Smooth muscle cell of the brain vasculature (primary cell): ENCODE measurements at places on chromosomes 2 and 18.

- DNase-seq = peak; percentile 44
Observed at GRCh38 chr18:55510809-55511208, 77.2 kb downstream of the TCF4 start.

DNA sequence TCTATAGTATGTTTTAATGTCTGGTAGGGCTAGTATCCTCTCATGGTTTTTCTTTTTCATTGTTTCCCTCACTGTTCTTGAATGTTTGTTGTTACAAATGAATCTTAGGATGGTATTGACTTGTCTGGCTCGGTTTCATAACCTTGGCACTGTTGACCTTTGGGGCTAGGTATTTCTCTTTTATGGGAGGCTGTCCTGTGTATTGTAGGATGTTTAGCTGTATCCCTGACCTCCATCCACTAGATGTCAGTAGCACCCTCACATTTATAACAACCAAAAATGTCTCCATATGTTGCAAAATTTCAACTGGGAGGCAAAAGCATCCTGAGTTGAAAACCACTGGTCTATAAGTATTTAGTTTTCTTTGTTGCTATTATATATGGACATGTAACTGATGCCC, 7.0 kb upstream of the AOX1 start:
- no peak for DNase-seq

GRCh38 chr2:234745347-234745746, 206.5 kb upstream of the SH3BP4 start:
- DNase-seq = no peak

DNA sequence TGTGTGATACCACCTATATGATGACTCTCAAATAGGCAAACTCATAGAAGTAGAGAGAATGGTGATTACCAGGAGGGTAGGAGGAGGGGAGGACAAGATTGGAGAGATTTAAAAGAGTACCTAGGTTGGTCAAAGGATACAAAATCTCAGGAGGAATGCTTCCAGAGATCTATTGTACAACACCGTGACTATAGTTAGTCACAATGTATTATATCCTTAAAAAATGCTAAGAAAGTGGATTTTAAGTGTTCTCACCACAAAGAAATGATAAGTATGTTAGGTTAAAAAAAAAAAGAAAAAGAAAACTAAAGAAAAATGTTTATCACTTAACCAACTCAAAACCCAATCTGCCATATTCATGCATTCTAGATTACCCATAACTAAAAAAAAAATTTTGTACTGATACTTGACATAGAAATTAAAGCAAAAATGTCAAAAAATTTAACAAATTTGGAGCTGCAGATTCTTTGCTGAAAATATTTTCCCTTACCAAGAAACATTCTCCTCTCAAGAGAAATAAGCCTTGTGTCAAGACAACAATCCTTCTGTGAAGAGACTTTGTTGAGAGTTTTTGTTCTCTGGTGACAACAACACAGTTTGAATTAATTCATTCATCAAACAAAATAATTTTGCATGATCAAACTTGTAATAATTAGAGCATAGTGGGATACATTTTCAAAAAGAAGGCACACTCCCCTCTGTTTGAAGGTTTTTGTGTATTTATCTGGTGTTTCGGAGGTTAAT, 213.1 kb downstream of the DNER start:
- no peak for DNase-seq

- DNase-seq = peak; percentile 88
Observed at GRCh38 chr2:237306083-237306786, 107.7 kb downstream of the COL6A3 start.

DNA sequence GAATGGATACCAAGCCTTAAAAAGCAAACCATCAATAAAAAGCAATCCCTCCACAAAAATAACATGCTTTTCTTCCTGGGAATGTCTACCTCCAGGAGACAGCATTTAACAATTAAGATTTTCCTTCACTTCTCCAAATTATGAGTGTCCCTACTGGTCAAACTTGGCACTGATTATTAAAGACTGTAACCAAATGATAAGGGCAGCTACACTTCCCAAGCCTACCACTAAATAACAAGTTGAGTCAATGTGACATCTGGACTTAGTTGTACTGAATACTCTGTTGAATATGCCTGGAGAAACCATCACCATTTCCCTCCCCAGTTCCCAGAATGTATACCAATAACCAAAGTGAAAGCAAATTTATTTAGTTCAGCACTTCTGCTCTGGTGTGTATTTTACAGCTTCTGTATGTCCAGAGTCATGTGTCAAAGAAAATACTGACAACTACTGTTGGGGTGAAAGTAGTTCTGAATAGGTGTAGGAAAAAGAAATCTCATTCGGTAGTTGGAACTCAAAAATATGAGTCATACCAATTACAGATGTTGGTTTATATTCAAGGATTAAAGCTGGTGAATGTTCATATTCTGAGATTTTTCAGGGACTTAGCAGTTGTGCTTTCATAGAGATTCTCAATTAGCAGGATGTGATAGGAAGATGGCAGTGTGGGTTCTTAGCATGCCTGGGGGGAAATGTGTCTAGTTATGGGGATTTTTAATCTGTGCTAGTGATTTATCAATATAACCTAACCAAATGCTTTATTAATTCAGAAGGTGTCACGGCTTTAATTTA, 1291.6 kb upstream of the GYPC start:
- DNase-seq = no peak

GRCh38 chr2:206305523-206306245, 31.2 kb downstream of the ZDBF2 start:
- no peak for DNase-seq

- no peak for DNase-seq
Observed at GRCh38 chr2:176174382-176174823, 14.1 kb upstream of the HOXD1 start.

GRCh38 chr2:134137182-134137611, 116.7 kb upstream of the MGAT5 start:
- DNase-seq = no peak

DNA sequence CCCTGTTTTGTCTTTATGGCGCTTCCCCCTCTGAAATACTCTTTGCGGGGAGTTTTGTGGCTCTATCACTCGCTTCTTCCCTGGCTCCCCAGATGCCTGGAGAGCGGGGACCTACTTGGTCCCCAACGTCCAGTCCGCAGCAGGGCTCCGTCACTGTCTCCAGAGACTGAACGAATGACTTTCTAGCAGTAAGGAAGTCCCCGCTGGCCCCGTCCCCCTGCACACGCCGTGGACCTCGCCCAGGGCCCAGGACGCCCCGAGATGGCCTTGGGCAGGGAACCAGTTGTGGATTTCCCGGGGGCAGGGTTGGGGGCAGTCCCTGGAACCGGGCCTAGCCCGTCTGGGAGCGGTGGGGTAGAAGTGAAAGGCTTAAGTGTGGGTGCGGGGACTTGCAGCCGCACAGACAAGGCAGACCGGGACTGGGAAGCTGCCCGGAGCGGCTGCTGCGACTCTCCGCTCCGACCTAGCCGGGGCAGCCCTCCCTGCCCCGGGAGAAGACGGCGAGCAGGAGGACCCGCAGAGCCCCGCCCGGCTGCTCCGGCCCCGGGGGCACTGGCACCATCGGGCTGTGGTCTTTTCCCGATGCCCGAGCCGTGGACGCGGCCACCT, 821 bp upstream of the EPHA4 start:
- DNase-seq = no peak

DNA sequence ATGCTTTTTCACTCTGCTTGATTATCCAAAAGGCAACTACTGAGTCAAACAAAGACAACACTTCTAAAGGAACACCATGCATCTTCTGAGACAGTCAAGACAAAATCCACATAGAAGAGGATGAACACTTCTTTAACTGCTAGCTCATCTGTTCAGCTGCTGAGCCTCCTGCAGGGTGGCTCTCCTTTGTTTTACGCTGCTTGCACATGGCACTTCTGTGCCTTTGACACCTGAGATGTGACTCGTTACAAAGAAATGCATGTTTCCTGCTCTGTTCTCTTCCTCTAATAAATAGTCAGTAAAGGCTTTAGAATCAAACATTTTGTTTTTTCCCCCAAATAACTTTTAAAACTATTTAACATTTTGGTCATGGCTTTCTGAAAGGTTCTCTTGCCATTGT, 1129.4 kb downstream of the TDRD15 start:
- DNase-seq = no peak

DNA sequence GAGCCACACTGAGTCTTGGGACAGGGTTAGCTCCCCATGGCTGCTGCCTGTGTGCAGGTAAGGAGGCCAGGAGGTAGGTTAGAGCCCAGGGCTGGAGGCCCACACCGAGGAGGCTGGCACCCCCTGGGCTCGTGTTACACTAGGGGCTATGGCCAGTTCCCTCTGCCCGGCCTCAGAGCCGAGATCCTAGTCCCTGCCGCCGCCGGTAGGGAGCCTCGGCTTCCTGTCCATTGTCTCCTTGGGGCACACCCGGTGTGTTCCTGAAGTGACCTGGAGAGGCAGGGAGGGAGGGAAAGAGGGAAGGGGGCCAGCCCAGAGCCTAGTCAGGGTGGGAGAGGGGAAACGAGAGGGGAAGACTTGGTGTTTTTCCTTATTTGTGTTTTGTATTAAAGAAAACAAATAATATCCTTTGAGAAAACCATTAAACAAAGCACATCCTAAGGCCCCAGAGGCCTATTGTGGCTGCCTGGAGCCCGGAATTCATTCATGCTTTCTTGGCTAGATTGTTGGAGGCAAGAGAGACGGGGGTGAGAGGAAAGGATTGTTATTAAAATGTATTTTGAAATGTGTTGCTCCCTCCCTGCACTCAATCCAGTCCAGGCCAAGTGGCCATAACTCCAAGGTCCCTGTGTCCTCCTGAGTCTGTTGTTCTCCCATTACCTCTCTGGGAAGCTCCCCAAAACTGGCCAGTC, 170.7 kb downstream of the CTIF start:
- DNase-seq = no peak

DNA sequence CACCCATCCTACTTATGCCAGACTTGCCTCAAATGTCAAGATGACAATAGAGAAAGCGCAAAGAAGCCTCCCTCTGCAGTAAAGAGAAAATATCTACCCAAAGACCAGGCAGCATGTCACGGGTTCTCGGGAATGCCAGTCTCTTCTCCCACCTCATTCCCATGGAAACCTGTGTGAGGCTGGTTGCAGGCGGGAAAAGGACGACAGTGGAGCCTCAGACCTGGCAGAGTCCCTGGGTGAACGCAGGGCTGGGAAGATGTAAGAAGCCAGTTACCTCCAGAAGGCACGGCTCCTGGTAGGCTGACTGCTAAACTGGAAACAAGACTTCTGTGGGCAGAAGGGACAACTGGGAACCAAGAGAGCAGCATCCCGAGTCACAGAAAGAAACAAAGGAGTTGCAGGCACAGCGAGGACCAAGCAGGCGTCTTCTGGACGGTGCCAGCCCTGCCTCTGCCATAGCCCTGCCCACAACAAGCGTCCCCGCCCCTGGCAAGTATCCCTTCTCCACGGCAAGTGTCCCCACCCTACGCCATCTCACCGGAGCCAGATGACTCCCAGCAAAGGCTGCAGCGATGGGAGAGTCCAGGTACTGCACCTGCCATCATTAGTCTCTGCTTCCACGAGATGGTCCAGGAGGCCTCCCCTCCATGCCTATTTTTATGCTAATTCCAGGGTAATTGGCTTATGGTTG, 440.8 kb upstream of the MYT1L start:
- no peak for DNase-seq

DNA sequence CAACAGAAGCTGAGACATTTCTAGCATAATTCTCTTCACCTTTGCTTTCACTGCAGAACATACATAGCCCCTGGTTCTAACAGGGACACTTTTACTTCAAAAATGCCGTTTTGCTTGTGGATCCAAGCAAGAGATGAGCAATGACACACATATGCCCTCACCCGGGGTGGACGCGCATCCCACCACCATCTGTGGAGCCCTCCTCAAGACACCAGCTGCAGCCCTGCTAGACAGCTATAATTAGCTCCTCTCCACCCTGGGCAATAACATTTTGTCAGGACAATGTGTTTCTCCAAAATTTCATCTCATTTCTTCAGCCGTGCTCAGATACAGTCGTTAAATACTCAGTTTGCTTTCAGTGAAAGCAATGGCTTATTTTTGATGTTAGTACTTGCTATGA, 368.7 kb upstream of the RAB6C start:
- no peak for DNase-seq

DNA sequence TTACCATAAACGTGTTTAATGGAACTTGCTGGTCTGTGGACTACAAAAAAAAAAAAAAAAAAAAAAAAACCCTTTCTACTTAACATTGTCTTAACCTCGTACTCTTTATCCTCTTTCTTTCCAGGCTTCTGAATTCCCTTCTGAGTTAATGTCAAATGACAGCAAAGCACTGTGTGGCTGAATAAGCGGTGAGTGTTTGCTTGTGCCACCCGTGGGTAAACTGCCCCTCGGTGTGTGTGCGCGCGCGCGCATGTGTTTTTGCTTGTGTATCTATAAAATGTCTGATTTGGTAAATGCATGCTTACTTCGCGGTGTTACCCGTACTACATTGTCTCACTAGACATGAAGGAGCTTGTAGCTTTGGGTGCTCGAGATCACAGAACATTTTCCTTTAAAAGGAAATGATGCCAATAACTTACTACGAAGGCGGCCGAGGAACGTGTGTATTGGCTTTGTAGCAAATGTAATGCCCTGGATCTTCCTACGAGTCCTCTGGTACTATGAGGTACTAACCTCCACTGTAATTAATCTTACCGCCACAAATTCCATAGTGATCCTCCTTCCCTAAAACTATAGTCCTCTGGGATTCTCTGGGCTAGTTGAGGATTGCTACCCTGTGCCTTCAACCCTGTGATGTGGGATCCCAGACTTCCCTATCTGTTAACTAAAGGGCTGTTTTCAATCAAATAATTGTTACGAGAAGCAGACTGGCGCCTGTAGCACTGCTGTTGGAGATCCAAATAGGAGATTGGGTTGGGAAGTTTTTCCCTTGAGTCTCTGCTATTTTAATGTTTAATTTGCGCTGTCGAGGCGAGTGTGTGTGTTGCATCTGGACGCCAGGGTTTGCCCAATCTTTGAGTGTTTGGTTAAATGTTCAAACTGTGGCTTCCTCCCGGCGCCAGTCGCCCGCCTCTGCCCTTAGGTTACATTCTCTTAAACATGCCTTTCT, 1.1 kb downstream of the ID2 start:
- DNase-seq = no peak

GRCh38 chr2:19299522-19299921, 58.9 kb downstream of the OSR1 start:
- DNase-seq = no peak

DNA sequence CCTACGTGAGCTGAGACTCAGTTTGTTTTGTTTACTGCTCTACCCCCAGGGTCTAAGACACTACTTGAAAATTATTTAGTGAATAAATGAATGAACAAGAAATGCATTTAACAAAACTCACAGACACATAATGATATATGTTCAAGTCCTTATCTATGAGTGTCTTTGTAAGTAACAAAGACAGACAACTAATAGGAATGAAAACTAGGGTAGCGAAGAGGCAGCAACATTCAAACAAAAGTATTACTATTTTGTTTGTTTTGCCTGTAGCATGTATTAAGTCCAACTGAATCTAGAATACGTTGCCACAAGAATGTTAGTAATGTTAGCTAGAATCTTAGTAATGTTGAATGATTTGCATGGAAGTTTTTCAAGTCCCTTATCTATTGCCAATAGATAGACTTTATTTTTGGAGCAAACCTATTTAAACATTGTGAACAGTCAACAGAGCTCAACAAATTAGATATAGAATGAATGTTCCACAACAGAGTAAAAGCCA, 144.8 kb upstream of the VWC2L start:
- no peak for DNase-seq
